ENCODE measurements at places on chromosomes 13 and 19. TPM values are rescaled to one million over a fixed set of nuclear protein-coding genes. Genes with fewer than 3 reads are reported as not detected.
A peak's percentile ranks its signal among the peaks of the same experiment; 100 is the strongest.

- DNase-seq: no peak
These were observed 1.7 kb downstream of the INTS6 start for GRCh38 chr13:51451134-51451466.

GRCh38 chr13:57136093-57136492, 4.6 kb upstream of the PRR20A start:
- DNase-seq: no peak

DNA sequence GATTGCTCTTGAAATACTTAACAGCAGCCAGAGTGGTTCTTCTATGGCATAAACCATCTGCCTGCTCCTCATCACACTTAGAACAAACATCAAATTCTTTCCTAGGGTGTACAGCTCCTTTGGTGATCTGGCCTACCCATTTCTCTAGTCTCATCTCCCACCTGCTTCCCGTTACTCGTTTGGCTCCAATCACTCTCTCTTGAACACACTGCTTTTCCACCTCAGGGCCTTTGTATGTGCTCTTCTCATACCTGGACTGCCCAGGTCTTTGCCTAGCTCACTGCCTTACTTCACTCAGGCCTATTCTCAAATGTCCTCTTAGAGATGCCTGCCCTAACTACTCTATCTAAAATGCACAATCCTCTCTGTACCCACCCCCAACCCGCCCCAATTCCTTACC, 100.5 kb downstream of the KCNRG start:
- no peak for DNase-seq

GRCh38 chr13:59755632-59756290, 408.0 kb downstream of the DIAPH3 start:
- DNase-seq: no peak

DNA sequence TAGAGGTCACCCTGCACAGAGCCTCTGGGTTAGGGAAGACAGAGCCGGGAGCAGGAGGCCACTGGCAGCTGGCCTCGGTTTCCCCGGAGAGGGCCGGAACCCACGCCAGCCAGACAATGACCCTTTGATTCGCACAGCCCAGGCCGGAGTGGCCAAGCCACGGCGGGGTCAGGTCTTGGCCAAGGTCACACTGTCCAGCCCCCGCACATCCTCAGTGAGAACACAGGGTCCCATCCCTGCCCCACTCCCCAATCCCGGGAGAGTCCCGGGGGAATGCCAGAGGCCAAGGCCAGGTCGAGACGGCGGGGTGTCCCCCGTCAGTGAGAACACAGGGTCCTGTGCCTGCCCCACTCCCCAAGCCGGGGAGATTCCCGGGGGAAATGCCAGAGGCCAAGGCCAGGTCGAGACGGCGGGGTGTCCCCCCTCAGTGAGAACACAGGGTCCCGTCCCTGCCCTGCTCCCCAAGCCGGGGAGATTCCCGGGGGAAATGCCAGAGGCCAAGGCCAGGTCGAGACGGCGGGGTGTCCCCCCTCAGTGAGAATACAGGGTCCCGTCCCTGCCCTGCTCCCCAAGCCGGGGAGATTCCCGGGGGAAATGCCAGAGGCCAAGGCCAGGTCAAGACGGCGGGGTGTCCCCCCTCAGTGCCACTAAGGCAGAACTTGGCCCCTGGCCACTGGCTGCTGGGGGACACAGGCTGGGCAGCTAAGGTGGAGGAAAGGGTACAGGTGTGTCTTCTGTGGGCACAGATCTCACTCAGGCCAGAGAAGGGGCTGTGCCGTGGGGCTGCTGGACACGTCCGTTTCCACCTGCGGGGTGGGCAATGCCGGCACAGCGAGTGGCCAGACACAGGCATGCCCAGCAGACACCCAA, 1.7 kb upstream of the FSTL3 start:
- no peak for DNase-seq

- DNase-seq: no peak
These were observed 25.2 kb downstream of the IGFL1 start for GRCh38 chr19:46254776-46255175.

DNA sequence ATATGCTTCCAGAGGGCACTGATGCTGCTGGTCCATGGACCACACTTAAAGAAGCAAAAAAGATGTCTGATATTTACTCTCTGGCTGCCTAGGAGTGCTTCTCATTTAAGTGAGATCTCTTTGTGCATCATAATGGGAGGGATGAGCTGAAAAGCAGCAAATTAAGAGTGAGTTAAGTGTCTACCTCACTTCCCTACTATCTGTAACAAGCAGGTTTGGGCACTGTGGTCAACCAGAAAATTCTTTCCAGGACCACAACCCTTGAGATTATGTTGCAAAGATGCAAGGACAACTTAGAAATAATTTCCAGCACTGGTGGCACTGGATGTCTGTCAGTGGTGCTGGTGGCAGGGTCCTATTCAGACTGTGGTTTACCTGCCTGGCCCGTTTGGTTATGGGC, 52.1 kb upstream of the USPL1 start:
- no peak for DNase-seq

DNA sequence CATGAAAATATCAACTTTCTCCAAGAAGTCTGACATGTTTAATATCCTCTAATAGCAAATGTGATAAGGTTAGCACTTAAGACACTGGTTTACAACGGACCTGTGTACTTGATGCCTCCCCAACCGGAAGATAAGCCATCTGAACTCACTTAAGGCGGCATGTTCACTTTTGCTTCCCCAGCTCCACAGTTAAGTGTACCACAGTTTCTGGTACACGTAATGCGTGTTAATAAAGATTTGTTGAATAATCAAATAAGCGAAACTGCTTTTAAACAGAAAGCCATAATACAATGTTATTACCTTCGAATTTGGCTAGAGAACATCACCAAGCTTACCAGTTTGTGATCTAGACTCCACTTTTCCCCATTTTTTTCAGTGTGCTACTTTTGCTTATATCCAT, 1.4 kb upstream of the PAN3 start:
- no peak for DNase-seq

DNA sequence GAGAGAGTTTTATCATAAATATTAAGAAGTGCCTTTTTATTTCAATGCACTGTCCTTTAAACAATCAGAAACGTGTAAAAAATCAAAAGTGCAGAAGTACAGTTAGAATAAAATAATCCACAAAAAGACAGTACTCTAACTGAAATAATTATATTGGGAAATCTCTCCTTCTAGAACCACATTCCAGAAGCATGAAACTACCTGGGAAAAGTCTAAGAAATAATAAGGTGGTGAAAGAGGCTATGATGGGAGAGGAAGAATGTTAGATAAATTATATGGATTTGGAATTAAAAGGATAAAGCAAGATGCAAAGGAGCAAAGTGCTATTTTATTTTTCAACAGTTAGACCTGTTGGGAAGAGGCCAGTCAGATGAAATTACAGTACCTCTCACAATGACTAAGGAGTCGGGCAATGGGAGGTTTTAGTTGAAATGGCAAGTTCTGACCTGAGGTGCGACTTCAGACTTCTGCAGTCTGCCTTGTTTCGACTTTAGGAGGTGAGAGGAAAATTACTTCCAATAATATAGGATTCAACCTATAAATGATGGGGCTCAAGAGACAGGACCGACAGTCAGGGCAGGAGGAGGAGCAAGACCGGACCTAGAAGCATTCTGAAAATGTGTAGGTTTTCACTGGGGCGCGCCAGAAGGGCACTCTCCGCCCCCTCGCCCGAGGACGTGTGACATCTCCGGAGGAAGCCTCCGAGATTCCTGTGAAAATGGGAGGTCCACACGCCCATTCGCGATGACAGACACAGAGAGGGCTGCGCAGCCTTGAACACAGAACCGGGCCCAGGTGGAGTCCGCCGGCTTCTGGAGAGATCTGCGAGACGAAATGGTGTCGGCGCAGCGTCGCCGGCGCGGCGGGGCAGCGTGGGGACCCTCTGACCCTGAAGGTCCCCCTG, 717 bp downstream of the SPRYD7 start:
- DNase-seq: no peak

- DNase-seq: no peak
These were observed 89.0 kb downstream of the TEX29 start for GRCh38 chr13:111409413-111409812.

- DNase-seq: peak; percentile 66
These were observed 1.7 kb upstream of the USPL1 start for GRCh38 chr13:30615866-30616541.

DNA sequence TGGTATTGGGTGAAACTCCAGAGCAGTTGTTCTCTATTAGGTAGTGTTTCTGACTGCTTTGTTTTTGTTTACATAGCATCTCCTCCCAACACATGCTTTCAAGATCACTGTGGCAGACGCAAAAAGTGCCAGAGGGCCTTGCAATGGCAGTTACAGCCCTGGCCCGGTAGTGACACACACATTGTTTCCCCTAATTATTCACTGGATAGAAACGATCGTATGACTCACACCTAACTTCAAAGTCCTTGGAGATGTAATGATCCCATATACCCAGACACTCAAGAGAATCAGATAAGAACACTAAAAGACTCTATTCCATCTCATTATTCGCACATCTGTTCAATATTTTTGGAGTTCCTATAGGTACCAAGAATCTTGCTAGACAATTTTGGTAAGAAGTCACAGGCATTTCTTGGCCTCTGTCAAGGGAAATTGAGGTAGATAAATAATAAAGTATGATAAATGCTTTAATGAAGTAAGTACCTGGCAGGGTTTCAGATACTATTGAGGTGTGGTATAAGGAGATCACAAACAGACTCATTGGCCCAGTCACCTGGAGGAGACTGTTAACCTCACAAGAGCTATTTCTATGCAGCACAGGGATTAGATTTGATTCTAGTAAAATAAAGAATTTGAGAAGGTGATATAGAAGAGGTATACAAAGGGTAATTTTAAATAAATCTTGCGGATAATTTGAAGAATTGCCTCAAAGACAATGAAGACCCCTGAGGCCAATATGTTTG, 485.3 kb downstream of the SLITRK6 start:
- DNase-seq: no peak

- DNase-seq: no peak
These were observed 73.2 kb upstream of the SLC15A1 start for GRCh38 chr13:98825659-98826058.

- DNase-seq: no peak
These were observed 556.7 kb downstream of the PCDH9 start for GRCh38 chr13:66673401-66673800.

Gene DMKN
- total RNA-seq: 10.7 TPM

GRCh38 chr13:99484473-99484872, 16.8 kb upstream of the TM9SF2 start:
- DNase-seq: no peak

Gene SIGLEC5
- 0.32 TPM for total RNA-seq

Gene TSSK6
- 0.85 TPM for total RNA-seq

Gene ZNF57
- total RNA-seq: 5.1 TPM

GRCh38 chr13:48843630-48844380, 131.9 kb upstream of the FNDC3A start:
- no peak for DNase-seq

DNA sequence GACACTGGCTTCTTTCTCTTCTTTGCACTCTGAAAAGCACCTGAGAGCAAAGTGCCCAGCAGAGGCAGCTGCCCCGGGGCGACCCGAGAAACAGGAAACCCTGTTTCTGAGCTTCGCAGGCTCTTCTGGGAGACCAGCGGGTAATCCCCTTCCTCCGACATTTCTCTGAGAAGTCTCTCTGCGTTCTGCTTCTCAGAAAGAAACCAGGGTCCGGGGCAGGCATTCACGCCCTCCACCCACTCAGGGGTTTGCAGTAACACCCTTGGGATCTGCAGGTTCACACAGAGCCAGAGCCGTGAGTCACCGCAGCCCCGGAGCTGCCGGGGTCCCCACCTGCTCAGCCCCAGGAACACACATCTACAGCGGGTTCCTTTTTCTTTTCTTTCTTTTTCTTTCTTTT, 86.0 kb downstream of the GADD45B start:
- no peak for DNase-seq

GRCh38 chr19:18390065-18390907, 4.3 kb downstream of the GDF15 start:
- DNase-seq: no peak

- no peak for DNase-seq
These were observed 764 bp downstream of the MIR17HG start for GRCh38 chr13:91347996-91348905.

DNA sequence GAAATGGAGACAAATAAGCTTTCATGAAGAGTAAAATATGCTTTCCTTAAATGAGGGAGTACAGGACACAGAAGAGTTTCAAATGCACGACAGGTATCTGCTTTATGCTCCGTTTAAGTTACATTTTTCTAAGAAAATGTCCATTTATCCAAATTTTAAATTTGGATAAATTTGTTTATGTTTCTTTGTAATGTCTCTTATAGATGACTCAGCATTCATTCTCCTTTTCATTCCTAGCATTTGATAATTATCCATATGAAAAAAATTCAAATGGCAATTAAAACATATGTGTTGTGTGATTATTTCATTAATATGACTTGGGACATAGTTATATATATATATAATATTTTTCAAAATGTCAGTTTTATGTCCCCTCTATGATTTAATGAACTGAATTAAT, 1449.3 kb downstream of the SLITRK1 start:
- DNase-seq: no peak

Gene SLAIN1
- 7.6 TPM for total RNA-seq

DNA sequence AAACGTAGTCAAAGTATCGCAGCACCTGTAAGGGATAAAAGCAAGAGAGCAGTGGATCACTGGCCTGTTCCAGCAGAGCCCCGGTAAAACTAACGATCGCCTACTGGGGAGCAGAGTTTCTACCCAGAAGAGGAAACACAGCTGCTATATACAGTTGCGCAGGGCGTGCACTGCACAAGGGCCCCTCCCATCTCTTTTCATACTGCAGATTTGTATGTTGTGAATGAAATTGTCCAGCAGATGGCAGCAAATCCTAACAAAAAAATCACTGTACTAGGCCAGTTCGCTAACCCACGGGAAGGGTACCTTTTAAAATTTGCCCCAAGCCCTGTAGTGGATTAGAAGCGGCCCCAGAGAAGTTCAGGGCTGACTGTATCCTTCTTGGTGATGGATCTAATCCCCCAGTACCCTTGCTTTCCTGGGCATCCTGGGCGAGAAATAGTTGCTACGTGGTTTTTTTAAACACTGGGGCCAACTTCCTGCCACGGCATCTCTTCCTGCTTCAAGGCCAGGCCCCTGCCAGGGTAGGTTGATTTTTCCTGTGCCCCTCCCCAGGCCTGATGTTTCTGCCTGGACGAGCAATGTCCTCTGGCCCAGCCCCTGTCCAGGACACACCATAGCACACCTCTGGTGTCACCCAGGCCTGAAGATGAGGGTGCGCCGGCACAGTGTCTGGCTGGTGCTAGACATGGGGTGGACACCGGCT, 127.0 kb downstream of the IER2 start:
- DNase-seq: peak; percentile 41

Gene LRRC25
- 2.9 TPM for total RNA-seq

- no peak for DNase-seq
These were observed 11.8 kb upstream of the EDNRB start for GRCh38 chr13:77930430-77930829.

Gene LGALS7
- total RNA-seq: not detected

- DNase-seq: no peak
These were observed 46.1 kb downstream of the ANKRD10 start for GRCh38 chr13:110868720-110869119.

- no peak for DNase-seq
These were observed 545 bp downstream of the NACC1 start for GRCh38 chr19:13118424-13119193.

Gene KLK3
- total RNA-seq: not detected

Gene ZNF253
- 17.9 TPM for total RNA-seq

Gene KLK6
- total RNA-seq: not detected

- no peak for DNase-seq
These were observed 76.7 kb upstream of the ZNF43 start for GRCh38 chr19:21912654-21913053.

Data from urinary bladder (tissue), 4 donors.